ENCODE measurements at places on chromosomes 5 and 9. TPM values are rescaled to one million over a fixed set of nuclear protein-coding genes. Genes with fewer than 3 reads are reported as not detected.

DDX4 gene
- total RNA-seq = not detected

ADGRV1 gene
- not detected for total RNA-seq

LRRC19 gene
- total RNA-seq = not detected

NRG2 gene
- 0.10 TPM for total RNA-seq

CCL27 gene
- not detected for total RNA-seq

DNA sequence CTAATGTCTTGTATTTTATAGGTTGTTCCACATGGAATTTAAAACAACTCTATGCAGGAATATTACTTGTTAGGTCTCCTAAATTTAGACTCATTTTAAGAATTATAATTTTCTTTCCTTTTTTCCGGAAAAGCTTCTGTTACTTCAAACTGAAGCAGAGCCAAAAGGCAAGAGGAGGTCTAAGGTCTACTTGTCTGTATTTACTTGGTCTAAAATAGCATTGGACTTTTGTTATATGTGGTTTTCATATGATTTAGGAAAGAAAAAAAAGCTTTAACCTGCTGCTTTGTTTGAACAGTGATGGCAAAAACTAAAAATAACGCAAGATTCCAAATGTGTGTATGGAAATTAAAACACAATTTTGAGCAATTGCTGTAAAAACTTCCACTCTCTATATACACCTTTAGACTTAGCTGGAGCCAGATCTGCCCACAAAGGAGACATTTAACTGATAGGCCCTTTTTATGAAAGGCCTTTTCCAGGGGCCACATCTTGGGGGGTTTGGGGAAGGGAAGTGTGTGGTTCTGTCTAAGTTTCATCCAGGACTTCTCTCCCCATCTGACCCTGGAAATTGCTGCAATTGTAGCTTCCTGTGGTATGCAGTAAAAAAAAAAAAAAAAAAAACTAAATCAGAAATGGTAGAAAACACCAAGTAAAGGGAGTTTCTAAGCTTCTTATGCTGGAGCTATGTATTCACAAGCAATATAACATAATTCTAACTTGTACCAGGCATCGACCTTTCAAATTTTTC, 307.7 kb upstream of the MEF2C start:
- no peaks in the 10 kb centered on the region for H3K36me3 ChIP-seq
- no peak for DNase-seq
- no peaks in the 10 kb centered on the region for H3K27me3 ChIP-seq
- H3K4me3 ChIP-seq = no peak overlapping the region

- no peak overlapping the region for H3K4me3 ChIP-seq
- H3K27ac ChIP-seq = no peak overlapping the region
- H3K27me3 ChIP-seq = peaks cover 38% of the 10 kb centered on the region
- no peaks in the 10 kb centered on the region for H3K4me1 ChIP-seq
- peaks cover 2% of the 10 kb centered on the region for H3K36me3 ChIP-seq
- no peak for DNase-seq
Measured at GRCh38 chr9:27791311-27791710, 218.0 kb upstream of the C9orf72 start.

GRCh38 chr5:585556-585955, 26.6 kb upstream of the CEP72 start:
- no peak overlapping the region for H3K4me3 ChIP-seq
- H3K4me1 ChIP-seq = peaks cover 4% of the 10 kb centered on the region
- H3K36me3 ChIP-seq = peaks cover 3% of the 10 kb centered on the region
- DNase-seq = no peak
- H3K27ac ChIP-seq = no peak overlapping the region
- H3K27me3 ChIP-seq = peaks cover 34% of the 10 kb centered on the region

DNA sequence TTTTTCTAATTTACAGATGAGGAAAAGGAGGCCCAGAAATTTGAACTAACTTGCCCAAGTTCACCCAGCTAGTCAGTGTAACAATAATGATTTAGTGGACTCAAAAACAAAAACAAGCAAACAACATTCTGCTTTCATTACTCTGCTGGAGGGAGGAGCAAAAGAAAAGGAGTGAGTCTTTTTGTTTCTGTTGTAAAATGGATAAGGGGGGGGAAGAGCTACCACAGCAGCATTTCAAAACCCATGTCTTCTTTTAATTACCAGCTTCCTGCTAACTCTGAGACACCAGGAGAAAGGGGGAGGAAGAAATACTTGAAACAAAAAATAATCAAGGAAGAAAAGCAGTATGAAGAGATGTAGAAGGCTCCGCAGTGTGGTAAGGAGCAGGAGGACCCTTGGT, 39.2 kb upstream of the EQTN start:
- H3K27me3 ChIP-seq = peaks cover 4% of the 10 kb centered on the region
- H3K27ac ChIP-seq = no peak overlapping the region
- no peaks in the 10 kb centered on the region for H3K36me3 ChIP-seq

DNA sequence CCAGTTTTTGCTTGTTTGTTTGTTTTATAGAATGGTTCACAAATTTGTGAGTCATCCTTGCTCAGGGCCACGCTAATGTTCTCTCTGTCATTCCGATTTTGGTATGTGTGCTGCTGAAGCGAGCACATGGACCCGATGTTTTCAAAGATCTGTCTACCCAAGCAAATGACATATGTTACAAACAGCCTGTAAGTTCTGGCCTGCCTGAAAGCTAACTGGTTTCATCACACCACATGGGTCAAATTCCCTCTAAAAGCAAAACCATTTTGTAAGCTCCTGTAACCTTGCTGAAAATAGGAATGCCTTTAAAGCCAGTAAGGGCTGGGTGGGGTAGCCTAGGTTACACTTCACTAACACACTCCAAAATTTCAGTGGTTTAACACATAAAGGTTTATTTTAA, 25.4 kb downstream of the DMRT3 start:
- DNase-seq = no peak
- H3K4me3 ChIP-seq = no peak overlapping the region
- H3K27me3 ChIP-seq = peaks cover 27% of the 10 kb centered on the region
- no peak overlapping the region for H3K27ac ChIP-seq
- H3K4me1 ChIP-seq = peaks cover 6% of the 10 kb centered on the region

DNA sequence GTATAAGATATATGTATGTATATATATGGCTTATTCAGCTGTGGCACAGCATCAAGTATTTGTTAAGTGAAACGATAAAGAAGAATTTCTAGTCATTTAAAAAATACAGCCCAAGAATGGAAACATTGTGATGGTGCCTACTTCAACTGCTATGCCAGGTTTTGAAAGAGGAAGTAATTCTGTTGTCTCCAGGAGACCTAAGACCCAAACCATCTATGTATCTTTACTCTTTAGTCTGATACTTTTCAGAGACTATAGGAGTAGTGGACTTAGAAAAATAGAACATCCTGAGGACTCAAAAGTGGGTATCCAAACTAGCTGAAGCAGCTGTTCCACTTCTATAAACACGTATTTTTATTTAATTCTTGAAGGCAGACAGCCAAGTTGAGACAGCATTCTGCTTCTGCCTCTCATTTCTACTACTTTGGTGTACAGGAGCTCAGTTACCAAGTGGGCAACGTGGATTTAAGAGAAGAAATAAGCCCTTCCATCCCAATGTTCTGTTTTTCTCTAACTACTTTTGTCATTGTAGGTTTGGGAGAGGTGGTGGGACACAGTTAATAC, 110.7 kb downstream of the RPS23 start:
- H3K4me3 ChIP-seq = no peak overlapping the region
- H3K4me1 ChIP-seq = peaks cover 7% of the 10 kb centered on the region
- DNase-seq = no peak
- H3K27ac ChIP-seq = no peak overlapping the region
- H3K36me3 ChIP-seq = no peaks in the 10 kb centered on the region
- H3K27me3 ChIP-seq = no peaks in the 10 kb centered on the region

- no peaks in the 10 kb centered on the region for H3K4me1 ChIP-seq
- H3K36me3 ChIP-seq = no peaks in the 10 kb centered on the region
- no peak overlapping the region for H3K27ac ChIP-seq
- H3K27me3 ChIP-seq = peaks cover 5% of the 10 kb centered on the region
- no peak for DNase-seq
Measured at GRCh38 chr9:134617836-134618162, 23.8 kb upstream of the COL5A1 start.

GRCh38 chr5:159982421-159983173, 26.3 kb upstream of the TTC1 start:
- no peaks in the 10 kb centered on the region for H3K36me3 ChIP-seq
- no peak for DNase-seq
- H3K27me3 ChIP-seq = peaks cover 26% of the 10 kb centered on the region
- no peaks in the 10 kb centered on the region for H3K4me1 ChIP-seq

DNA sequence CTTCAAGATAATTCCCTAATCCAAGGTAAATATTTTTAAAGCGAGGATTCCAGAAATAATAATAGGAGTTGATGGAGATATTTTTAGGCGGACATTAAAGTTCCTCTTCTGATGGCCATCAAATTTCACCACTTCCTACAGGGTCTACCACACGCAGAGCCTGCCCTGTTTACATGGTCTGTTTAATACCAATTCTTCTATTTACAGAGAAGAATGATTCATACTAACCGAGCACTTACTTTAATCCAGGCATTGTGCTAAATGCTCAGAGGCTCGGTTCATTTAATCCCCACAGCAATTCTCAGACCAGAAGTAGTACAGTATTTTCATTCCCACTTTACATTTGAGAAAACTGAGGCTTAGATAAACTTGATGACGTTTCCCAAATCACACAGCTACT, 3.0 kb upstream of the ITGA1 start:
- no peak overlapping the region for H3K27ac ChIP-seq
- H3K4me1 ChIP-seq = peaks cover 31% of the 10 kb centered on the region
- H3K36me3 ChIP-seq = peaks cover 6% of the 10 kb centered on the region
- no peak overlapping the region for H3K4me3 ChIP-seq

DNA sequence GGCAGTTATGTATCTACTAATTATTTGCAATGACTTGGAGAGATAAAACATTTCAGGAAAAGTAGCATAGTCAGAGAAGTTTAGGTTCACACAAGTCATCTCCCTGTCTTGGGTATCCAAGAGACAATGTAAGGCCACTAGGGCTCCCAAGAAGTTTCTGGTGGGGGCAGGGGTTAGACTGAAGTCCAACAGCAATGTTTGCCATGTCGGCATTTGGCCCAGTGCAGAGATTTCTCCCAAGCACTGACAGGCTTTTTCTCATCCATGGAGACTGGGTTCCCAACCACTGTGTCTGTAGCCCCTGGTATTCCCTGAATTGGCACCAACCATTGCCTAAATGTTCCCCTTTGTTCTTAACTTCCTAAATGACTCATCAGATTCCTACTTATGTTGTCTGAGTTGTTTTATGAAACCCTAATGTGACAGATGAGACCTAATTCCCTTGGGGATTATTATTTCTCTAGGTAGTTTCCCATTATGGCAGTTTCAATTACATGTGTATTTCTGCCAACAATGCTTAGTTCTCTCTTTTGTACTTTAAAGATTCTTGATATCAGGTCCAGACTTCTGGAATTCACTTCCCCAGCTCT, 103.6 kb upstream of the EGFLAM start:
- no peaks in the 10 kb centered on the region for H3K36me3 ChIP-seq
- H3K4me1 ChIP-seq = no peaks in the 10 kb centered on the region
- no peak overlapping the region for H3K27ac ChIP-seq
- peaks cover 21% of the 10 kb centered on the region for H3K27me3 ChIP-seq

GRCh38 chr5:84303315-84303714, 81.4 kb downstream of the EDIL3 start:
- no peak overlapping the region for H3K27ac ChIP-seq
- H3K4me3 ChIP-seq = no peak overlapping the region
- H3K36me3 ChIP-seq = no peaks in the 10 kb centered on the region
- H3K27me3 ChIP-seq = no peaks in the 10 kb centered on the region
- no peak for DNase-seq
- no peaks in the 10 kb centered on the region for H3K4me1 ChIP-seq

Data from activated naive CD8-positive, alpha-beta T cell treated with anti-CD3 and anti-CD28 coated beads for 36 hours (primary cell).